ENCODE measurements at places on chromosomes 16 and 17.
A peak's percentile ranks its signal among the peaks of the same experiment; 100 is the strongest.

DNA sequence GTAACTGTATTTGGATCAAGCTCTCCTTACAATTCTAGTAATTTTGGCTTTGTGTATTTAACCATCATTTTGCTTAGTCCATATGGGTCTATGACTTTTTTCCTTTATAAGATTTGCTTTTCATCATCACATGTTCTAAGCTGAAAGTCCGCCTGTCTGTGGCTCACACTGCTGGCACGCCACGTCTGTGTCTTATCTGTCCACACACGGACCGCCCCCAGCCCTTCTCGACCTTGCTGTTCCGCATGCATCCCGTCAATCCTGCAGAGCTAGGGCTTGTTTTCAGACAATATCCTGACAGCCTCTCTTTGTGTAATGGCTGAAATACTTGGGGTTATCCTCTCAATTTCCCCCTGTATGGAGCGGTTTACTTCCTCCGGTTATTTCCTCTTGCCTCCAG lies 8.4 kb upstream of the ALDH3A1 start:
- no peak for DNase-seq

DNA sequence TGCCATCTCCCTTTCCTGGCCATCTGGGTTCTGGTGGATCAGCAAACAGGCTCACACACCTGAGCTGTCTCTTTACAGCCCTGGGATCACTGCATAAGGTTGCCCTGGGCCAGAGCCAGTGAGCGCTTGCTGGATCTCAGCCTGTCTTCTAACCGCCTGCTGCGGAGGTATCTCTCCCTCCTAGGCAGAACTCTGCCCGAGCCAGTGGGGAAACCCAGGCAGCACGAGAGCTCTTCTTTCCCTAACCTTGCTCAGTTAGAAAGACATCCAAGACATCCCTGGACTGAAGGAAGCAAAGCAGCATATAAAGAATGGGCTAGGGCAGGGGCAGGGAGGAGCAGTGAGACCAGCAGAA lies 6.4 kb downstream of the HAS3 start:
- DNase-seq: no peak

GRCh38 chr17:21711182-21711581 lies 18.9 kb downstream of the KCNJ18 start:
- no peak for DNase-seq

DNA sequence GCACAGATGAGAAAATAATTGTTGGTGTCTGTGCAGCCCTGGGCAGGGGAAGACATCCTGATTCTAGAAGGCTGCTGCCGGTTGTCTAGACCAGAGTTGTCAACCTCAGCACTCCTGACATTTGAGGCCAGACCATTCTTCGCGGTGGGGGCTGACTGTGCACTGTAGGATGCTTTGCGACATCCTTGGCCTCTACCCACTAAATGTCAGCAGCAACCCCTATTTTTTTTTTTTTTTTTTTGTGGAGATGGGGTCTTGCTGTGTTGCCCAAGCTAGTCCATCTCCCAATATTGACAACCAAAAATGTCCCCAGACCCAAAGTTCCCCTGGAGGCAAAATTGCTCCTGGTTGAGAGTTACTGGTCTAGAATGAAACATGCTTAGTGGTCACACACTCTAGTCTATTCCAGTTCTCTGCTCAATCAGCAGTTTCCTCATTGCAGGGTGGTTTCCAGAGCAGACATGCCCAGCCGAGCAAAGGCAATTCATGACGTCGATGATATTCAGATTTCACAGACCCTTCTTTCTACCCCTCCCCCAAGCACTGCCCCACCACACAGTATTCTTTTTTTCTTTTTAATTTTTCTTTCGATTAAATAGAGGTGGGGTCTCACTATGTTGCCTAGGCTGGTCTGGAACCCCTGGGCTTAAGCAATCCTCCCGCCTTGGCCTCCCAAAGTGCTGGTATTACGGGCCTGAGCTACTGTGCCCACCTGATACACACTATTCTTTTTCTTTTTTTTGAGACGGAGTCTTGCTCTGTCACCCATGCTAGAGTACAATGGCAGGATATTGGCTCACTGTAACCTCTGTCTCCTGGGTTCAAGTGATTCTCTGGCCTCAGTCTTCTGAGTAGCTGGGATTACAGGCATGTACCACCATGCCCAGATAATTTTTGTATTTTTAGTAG lies 9.0 kb downstream of the C17orf99 start:
- DNase-seq: no peak

DNA sequence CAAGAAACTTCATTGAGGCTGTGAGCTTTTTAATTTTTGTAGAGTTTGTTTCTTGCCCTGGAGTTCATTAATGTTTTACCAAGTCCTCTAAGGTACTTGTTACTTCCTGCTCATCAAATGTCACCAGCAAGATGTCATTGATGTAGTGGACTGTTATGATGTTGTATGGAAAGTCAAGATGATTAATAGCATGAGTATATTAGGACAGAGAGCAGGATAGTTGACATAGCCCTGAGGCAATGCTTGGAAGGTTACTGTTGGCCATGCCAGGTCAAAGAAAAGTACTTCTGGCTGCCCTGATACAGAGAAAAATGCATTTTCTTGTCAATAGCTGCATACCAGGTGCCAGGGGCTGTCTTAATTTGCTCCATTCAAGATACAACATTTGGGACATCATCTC lies 6.7 kb downstream of the KRTAP1-5 start:
- DNase-seq: no peak

GRCh38 chr17:42017866-42018200 lies 594 bp upstream of the DNAJC7 start:
- no peak for DNase-seq

DNA sequence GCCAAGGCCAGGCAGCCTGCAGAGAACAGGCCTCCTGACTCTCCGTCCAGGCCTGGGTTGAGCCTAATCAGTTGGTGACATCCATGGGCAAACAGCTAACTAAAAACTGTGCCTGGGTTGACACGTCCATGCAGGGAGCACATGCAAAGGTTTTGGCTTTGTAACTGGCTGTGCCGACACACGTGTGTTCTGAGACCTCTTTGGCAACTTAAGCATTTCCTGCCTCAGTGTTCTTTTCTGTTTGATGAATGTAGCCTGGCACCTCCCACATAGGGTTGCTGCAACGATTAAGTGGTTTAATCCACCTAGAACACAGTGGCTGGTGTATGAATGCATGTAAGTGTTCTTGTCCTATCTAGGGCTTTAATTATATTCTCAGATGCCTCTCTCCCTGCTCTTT lies 3.2 kb downstream of the BCO1 start:
- DNase-seq: no peak

DNA sequence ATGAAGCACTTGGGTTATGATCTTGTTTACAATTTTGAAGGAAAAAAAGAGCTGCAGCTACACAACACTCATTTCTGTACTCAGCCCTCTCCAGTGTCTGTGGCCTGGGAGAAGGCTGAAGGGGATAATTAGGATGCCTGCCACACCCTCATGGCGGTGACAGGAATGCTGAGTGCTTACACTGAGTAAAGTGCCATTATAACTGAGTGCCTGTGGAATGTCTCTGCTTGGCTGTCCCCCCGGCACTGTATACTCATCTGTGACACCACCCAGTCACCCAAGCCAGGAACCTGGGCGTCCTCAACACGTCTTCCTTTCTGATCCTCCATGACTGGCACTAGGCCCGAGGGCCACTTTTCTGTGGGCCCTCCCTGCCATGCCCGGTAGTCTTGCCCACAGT lies 3.5 kb upstream of the MRPL38 start:
- DNase-seq: no peak

DNA sequence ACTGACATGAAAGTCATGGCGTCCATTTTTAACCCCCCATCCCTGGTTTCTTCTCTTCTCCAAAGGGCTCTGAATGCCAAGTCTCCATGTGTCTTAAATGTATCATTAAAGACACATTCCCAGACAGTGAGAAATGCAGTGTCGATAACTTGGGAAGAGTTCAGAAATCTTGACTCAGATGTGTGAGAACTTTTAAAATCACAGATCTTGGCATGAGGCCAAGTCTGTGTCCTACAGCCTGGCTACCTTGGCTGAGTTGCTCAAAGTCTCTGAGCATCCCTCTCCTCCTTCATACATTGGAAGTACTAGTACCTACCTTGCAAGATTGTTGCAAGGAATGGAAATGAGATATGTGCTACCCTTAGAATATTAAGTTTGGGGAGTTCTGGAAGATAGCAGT lies 1046.5 kb upstream of the RBFOX1 start:
- DNase-seq: no peak

DNA sequence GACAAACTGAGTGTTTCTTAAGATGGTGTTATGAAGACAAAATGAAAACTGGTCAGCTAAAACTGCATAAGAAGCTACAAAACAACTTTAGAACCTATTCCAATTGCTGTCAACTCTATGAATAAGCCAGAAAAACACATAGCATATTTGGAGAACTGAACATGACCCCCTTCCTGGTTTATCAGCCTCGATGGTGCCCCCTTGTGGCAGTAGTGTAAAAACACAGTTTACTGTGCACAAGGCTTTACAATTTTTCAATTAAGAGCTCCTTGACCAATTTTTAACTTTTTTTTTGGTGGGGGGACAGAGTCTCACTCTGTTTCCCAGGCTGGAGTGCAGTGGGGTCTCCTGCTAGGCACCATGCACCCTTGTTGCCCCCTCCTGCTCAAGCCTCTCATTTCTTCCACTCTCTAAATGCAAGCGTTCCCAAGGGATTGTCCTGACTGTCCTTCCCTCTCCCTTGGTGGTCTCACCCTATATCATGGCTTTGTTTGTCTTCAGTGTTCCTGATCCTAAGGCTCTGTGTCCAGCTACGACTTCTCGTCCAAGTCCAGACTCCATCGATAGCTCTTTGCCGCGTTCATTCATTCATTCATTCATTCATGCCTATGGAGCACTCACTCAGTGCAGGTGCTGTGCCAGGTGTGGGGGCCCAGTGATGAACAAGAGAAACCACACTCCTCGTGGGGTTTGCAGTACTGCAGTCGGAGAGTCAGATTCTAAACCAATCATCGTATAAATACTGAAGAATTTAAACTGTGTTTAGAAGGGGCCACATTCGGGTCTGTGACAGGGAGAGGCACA lies 7.5 kb downstream of the EIF1 start:
- DNase-seq: peak; percentile 83

DNA sequence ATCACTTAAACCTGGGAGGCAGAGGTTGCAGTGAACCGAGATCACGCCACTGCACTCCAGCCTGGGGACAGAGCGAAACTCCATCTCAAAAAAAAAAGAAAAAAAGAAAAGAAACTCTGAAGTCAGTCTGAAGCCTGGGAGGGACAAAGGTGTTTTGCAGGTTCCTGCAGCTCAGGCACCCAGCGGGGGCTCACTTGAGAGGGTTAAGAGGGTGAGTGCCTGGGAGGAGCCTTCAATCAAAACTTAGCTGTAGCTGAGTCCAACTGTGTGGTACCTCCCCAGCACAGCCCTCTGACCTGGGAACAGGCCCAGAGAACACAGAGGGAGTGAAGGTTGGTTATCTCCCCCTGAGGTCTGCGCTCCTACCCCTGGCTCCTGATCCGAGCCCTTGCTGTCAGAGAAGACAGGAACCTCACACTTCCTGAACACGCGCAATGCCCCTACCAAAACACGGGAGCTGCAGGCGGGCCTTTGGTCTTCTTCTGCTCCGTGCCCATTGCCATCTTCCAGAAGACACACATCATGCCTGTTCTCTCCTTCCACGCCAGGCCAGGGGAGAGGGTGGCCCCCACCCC lies 20.4 kb upstream of the ZC3H18 start:
- no peak for DNase-seq

DNA sequence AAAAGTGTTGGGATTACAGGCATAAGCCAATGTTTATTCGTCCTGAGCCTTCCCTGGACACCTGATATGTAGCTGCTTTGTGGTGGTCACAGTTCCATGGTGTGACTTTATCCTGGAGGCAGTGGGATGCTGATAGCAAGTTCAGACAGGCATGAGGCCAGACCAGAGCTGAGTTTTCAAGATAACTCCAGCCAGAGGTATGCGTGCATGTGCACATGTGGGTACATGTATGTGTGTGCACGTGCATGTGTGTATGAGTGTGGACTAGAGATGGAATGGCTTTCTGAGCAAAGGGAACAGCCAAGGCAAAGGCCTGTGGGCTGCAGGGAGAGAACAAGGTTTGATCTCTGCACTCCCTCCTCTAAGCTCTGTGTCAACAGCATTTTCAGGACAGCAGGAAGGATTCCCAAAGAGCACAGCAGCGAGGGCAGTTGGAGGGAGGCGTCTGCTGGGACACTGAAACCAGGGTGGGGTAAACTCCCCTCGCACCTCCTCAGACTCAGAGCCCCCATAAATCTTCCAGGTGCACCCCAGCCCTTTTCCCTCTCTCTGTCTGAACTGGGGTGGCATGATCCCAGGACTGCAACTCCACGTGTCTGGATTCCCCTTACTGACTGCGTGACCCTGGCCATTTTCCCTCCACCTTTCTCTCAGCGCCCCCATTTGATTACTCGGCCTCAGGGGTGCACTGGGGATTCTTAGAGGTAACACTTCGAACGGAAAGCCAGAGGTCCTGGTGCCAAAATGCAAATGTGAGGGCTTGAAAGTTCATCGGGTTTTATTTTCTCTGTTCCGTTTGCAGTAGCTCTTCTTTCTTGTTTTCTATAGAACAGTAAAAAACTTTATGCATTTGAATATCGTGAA lies 15.3 kb downstream of the NLRC5 start:
- no peak for DNase-seq

GRCh38 chr16:10141671-10142070 lies 40.6 kb downstream of the GRIN2A start:
- DNase-seq: no peak

- no peak for DNase-seq
Measured at GRCh38 chr16:9469512-9469911, 378.1 kb downstream of the HAPSTR1 start.

DNA sequence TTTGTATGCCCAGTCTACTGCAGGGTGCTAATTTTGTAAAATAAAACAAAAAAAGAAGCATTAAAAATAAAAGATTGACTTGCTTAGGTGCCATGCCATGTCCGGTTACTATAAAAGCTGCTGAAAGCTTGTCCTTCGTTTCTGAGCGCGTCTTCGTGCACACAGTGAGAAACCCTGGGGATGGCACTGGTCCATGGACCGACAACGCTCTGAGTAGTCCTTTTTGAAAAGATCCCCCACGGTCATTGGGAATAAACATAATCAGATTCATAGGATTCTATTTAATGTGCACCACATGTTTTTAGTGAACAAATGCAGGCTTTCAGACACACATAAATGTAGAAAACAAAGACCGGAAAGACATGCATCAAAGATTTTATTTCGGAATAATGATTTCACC lies 146.3 kb downstream of the XYLT1 start:
- no peak for DNase-seq

- DNase-seq: no peak
Measured at GRCh38 chr17:14494161-14494560, 193.3 kb downstream of the HS3ST3B1 start.

DNA sequence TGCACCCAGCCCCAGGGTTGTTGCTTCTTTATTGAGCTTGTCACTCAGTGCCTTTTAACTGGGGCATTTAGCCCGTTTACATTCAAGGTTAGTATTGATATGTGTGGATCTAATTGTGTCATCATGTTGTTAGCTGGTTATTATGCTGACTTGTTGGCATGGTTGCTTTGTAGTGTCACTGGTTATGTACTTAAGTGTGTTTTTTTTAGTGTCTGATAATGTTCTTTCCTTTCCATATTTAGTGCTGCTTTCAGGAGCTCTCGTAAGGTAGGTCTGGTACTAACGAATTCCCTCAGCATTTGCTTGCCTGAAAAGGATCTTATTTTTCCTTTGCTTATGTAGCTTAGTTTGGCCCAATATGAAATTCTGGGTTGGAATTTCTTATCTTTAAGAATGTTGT lies 33.5 kb downstream of the NF1 start:
- no peak for DNase-seq

- peak; percentile 79 for DNase-seq
Measured at GRCh38 chr17:50037321-50038107, 18.4 kb upstream of the ITGA3 start.

GRCh38 chr17:18925187-18925586 lies 26.8 kb upstream of the SLC5A10 start:
- DNase-seq: no peak

- DNase-seq: no peak
Measured at GRCh38 chr17:3657588-3657869, 10.8 kb downstream of the TAX1BP3 start.
